Activated CD8-positive, alpha-beta memory T cell treated with anti-CD3 and anti-CD28 coated beads, Interleukin-2, amount 10 ng/mL, durations not matched to agents 7 days and 5 days (primary cell): ENCODE measurements at places on chromosomes 5 and 9. TPM values are rescaled to one million over a fixed set of nuclear protein-coding genes. Genes with fewer than 3 reads are reported as not detected.

GRCh38 chr9:107389617-107390071 lies 99.9 kb downstream of the KLF4 start:
- H3K4me1 ChIP-seq, result no peaks in the 10 kb centered on the region
- no peaks in the 10 kb centered on the region for H3K36me3 ChIP-seq
- no peaks in the 10 kb centered on the region for H3K27me3 ChIP-seq
- no peak overlapping the region for H3K4me3 ChIP-seq

Gene GOLM1
- total RNA-seq, result 5.5 TPM

Gene FOXD4L5
- total RNA-seq, result 0.18 TPM

DNA sequence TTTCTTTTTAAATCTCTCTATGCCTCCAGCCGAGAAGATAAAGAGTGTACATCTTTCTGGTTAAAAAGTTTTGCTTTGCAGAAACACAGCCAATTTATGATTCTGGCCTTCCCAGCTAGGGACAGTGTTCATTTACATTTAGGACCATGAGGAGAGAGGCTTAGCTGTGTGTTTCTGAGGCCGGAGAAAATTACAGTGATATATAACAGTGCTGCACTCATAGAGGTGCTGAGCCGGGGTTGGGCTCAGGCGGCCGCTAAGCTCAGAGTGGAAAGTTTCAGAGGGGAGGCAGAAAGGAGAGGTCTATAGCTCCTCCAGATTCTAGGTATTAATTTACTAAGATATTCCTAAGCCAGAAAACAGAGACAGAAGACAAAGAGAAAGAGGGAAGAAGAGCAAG lies 37.0 kb upstream of the LCP2 start:
- DNase-seq, result peak; percentile 50
- H3K27me3 ChIP-seq, result no peaks in the 10 kb centered on the region

GRCh38 chr5:151196556-151197290 lies 27.2 kb downstream of the CCDC69 start:
- H3K4me3 ChIP-seq, result no peak overlapping the region
- no peaks in the 10 kb centered on the region for H3K27me3 ChIP-seq
- peak; percentile 31 for DNase-seq
- peaks cover 62% of the 10 kb centered on the region for H3K36me3 ChIP-seq

Gene BRD3OS
- total RNA-seq, result 14.5 TPM

Gene DAB2IP
- 0.18 TPM for total RNA-seq

DNA sequence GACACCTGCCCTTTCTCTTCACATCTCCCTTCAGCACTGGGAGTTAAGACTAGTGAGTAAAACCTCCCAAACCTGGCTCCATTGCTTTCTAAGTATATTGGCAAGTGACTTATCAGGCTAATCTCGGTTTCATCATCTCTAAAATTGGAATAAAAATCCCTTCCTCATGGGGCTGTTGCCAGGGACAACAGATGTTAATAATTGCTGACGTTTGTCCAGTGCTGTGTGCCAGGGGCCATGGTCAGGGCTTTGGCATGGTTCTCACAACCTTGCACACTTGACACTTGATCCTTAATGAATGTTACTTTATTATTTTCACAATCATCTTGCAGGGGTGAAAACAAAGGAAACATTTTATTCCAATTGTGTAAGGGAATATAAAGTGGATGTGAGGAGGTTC lies 1262.0 kb upstream of the WWC1 start:
- no peak overlapping the region for H3K27ac ChIP-seq
- H3K27me3 ChIP-seq, result no peaks in the 10 kb centered on the region
- H3K4me1 ChIP-seq, result no peaks in the 10 kb centered on the region
- H3K36me3 ChIP-seq, result no peaks in the 10 kb centered on the region

DNA sequence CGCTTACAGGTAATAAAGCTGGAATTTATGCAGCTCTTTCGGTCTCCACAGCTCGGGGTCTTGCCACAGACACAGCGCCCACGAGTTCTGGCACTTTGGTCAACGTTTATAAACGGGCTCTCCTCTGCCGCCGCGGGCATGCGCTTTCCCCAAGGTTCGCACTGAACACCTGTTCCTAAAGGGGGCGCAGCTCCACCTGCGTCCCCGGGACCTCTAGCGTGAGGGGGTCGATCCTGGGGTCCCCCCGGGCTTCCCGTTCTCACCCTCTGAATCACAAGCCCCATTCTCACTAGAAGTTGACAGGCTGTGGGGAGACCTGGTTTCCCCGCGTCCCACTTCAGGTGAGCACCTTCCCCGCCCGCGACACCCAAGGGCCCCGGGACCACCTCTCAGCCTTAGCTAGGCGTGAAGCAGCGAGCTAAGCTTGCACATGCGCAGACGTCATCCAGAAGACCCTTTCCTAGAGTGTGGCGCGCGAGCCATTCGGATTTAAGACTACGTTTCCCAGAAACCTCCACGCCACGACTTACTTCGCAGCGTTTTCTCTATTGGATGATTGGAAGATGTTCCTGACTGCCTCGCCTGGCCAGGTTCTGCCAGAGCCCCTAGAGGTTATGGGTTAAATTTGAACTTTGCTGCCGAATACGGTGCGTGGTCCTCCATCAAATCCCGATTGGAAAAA lies 21.3 kb upstream of the ZNF782 start:
- DNase-seq, result peak; percentile 82
- H3K27ac ChIP-seq, result peak overlapping the region; percentile 69
- peaks cover 28% of the 10 kb centered on the region for H3K4me1 ChIP-seq
- peaks cover 6% of the 10 kb centered on the region for H3K36me3 ChIP-seq

DNA sequence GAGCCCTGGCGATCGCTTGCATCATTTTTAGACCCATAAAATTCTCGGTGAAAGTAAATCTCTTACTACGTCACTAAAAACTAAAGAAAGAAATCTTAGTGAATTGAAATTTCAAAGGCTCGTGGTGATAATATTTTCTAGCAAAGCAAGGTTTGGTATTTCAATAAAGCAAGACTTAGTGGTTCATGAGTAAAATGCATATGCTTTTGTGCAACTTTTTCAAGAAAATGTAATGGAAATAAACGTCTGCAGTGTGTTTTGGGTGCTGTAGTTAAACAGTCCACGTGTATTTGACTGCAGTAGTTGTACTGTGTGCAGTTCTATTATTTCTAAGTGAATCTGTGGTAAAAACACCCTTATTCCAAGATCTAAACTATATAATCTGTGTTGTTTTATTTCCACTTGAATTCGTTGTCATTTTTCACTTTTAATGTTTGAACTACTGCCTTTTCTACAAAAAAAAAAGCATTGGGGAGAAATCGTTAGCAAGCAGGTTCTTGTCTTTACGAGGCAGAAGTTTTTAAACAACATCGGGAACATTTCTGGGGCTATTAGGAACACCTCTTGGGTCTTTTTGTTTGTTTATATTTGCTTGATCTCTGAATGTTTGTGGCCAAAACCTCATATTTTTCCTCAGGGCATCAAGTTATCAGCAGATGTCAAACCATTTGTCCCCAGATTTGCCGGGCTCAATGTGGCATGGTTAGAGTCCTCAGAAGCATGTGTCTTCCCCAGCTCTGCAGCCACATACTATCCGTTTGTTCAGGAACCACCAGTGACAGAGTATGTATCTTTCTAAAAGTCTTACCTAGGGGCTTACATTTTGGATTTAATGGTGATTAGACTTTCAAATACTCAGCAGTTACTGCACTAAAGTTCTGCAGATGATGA lies 960 bp downstream of the SECISBP2 start:
- peak overlapping the region; percentile 94 for H3K27ac ChIP-seq
- H3K4me1 ChIP-seq, result peaks cover 64% of the 10 kb centered on the region
- DNase-seq, result no peak

GRCh38 chr9:33800886-33801285 lies 5.5 kb downstream of the PRSS3 start:
- H3K27me3 ChIP-seq, result peaks cover 21% of the 10 kb centered on the region
- H3K27ac ChIP-seq, result no peak overlapping the region
- no peaks in the 10 kb centered on the region for H3K4me1 ChIP-seq
- no peaks in the 10 kb centered on the region for H3K36me3 ChIP-seq
- H3K4me3 ChIP-seq, result no peak overlapping the region
- DNase-seq, result no peak
